Common myeloid progenitor, CD34-positive (primary cell): ENCODE measurements at places on chromosomes 2 and 18.

DNA sequence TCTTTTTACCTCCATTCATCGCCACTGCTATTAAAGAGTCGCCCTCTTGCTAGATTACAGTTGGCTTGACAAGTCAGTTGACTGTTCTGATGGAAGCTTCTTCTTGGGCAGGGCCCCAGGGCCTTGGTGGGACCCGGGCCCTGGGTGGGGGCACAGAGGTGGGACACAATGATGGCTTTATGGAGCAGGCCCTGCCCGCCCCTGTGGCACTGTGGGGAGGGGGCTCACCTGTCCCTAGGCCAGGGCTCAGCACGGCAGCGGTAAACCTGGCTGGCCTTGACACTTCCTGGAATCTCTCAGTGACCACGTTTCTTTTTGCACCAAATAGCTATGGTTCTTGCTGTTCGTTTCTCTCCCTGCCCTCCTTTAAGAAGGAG is 4.9 kb upstream of the HS6ST1 start:
- no peaks in the 10 kb centered on the region for H3K27me3 ChIP-seq
- no peaks in the 10 kb centered on the region for H3K36me3 ChIP-seq
- no peak overlapping the region for H3K4me3 ChIP-seq
- no peak overlapping the region for H3K27ac ChIP-seq
- no peaks in the 10 kb centered on the region for H3K4me1 ChIP-seq

GRCh38 chr2:47903781-47904490 is 2.4 kb downstream of the FBXO11 start:
- H3K27me3 ChIP-seq, result no peaks in the 10 kb centered on the region
- no peaks in the 10 kb centered on the region for H3K36me3 ChIP-seq
- H3K4me1 ChIP-seq, result peaks cover 22% of the 10 kb centered on the region
- H3K4me3 ChIP-seq, result peak overlapping the region; percentile 75
- H3K27ac ChIP-seq, result peak overlapping the region; percentile 87
- DNase-seq, result no peak

- H3K27me3 ChIP-seq, result no peaks in the 10 kb centered on the region
- DNase-seq, result peak; percentile 84
- H3K4me1 ChIP-seq, result peaks cover 14% of the 10 kb centered on the region
- H3K27ac ChIP-seq, result no peak overlapping the region
- H3K36me3 ChIP-seq, result no peaks in the 10 kb centered on the region
These were observed 49.2 kb upstream of the NXPH2 start for GRCh38 chr2:138829326-138829919.

GRCh38 chr2:174692256-174692919 is 71.9 kb downstream of the CHRNA1 start:
- H3K27me3 ChIP-seq, result peaks cover 9% of the 10 kb centered on the region
- no peaks in the 10 kb centered on the region for H3K36me3 ChIP-seq
- no peak overlapping the region for H3K4me3 ChIP-seq
- no peaks in the 10 kb centered on the region for H3K4me1 ChIP-seq

- no peak overlapping the region for H3K4me3 ChIP-seq
- no peaks in the 10 kb centered on the region for H3K4me1 ChIP-seq
- H3K36me3 ChIP-seq, result no peaks in the 10 kb centered on the region
- no peak overlapping the region for H3K27ac ChIP-seq
These were observed 70.4 kb downstream of the ALPK2 start for GRCh38 chr18:58558471-58558870.

- H3K27ac ChIP-seq, result no peak overlapping the region
- peaks cover 4% of the 10 kb centered on the region for H3K4me1 ChIP-seq
- DNase-seq, result no peak
- no peaks in the 10 kb centered on the region for H3K36me3 ChIP-seq
- H3K27me3 ChIP-seq, result no peaks in the 10 kb centered on the region
These were observed 36.7 kb downstream of the FAM117B start for GRCh38 chr2:202671317-202672035.

DNA sequence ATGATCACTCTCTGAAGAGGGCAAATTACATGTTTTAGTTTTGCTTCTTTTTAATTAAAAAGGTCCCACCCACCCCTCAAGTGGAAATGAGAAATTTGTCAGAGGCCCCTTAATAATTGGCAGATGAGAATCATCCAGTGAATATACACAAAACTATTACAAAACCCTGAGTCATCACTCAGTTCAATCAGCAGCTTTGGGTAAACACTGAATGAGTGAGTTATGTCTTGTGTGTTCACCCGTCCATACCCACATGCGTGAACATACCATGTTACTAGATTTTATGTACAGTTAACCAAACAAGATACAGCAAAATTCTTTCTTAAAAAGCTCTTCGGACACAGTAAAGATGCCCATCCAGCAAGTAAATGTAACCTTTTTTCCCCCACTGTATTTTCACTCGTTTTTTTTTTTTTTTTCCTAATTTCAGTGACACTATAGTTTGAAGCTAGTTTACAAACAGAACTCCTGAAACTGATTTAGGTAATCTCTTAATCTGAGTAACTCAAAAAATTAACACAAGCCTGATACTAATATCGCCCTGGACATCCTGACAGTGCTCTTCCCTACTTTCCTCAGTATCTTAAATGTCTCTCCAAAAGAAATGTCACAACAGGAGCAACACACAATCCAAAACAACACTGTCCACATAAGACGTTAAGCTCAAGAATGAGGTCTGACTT is 1.4 kb downstream of the PSME4 start:
- peak overlapping the region; percentile 95 for H3K4me3 ChIP-seq
- DNase-seq, result peak; percentile 69
- H3K27me3 ChIP-seq, result no peaks in the 10 kb centered on the region
- peak overlapping the region; percentile 97 for H3K27ac ChIP-seq
- peaks cover 21% of the 10 kb centered on the region for H3K4me1 ChIP-seq
- H3K36me3 ChIP-seq, result peaks cover 4% of the 10 kb centered on the region

DNA sequence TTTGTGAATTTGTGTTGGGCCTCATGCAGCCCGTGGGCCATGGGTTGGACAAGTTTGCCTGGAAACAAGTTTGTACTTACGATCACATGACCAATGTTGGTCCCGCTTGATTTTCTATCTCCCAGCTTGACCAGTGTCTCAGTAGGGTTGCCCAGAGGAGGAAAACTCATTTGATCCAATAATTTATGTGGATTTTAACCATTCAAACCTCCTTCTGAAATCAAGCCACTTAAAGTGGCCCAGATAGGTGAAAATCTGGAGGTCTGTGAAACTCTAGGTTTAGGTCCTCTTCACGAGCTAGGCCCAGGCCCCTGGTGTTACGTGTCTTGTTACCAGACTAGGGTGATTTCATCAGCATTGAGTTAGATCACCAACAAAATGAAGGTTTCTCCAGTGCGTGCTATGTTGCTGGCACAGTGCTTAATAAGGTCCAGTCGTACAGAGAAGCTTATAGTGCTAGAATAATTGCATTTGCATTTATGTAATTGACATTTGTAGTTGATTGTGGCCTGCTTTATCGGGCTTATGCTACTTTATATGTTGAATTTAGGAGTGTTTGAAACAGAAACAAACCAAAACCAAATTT is 4.4 kb downstream of the ACTR2 start:
- H3K36me3 ChIP-seq, result peaks cover 8% of the 10 kb centered on the region
- peak overlapping the region; percentile 44 for H3K27ac ChIP-seq
- DNase-seq, result peak; percentile 19
- peaks cover 7% of the 10 kb centered on the region for H3K4me1 ChIP-seq
- no peaks in the 10 kb centered on the region for H3K27me3 ChIP-seq

GRCh38 chr2:43223521-43224001 is 2.8 kb downstream of the ZFP36L2 start:
- peak overlapping the region; percentile 91 for H3K27ac ChIP-seq
- H3K4me1 ChIP-seq, result peaks cover 48% of the 10 kb centered on the region
- no peaks in the 10 kb centered on the region for H3K27me3 ChIP-seq
- peaks cover 46% of the 10 kb centered on the region for H3K36me3 ChIP-seq
- peak overlapping the region; percentile 97 for H3K4me3 ChIP-seq

DNA sequence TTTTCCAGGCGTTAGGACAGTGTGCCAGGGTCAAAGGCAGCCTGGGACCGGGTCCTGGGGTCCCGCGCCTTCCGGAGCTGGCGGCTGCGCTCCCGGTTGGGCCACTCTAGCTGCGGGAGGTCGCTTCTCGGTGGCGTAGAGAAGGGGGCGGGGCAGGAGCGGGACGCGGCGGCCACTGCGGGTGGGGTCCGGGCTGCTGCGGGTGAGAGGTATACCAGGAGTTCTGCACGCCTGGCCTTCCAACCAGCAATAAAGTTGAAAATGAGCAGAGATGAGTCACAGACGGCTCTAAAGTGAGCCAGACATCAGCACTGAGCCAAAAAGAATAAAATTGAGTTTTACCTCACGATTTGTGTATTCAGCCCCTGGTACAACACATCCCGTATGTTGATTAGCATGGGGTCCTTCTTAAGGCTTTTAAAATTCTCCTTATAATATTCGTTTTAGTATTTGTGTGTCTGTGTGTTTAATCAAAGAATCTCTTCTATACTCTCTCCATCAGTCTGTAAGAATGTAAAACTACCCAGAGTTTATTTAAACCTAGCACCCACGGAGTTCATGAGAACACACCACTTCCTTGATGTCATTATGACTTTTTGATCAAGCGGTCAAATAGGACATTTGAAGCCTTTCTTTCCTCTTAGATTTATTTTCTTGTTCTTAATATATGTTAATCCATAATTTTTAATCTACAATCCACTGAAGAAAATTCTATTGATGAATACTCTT is at the start of gene C1GALT1C1L:
C1GALT1C1L (minus strand) TSS at position 108 of the 729 bp plus-strand sequence; CDS start at position 1, 107 bp downstream.
- H3K4me1 ChIP-seq, result no peaks in the 10 kb centered on the region
- H3K4me3 ChIP-seq, result peak within 1 kb of the TSS; percentile 65
- peak; percentile 71 for DNase-seq
- no peaks in the 10 kb centered on the region for H3K36me3 ChIP-seq

DNA sequence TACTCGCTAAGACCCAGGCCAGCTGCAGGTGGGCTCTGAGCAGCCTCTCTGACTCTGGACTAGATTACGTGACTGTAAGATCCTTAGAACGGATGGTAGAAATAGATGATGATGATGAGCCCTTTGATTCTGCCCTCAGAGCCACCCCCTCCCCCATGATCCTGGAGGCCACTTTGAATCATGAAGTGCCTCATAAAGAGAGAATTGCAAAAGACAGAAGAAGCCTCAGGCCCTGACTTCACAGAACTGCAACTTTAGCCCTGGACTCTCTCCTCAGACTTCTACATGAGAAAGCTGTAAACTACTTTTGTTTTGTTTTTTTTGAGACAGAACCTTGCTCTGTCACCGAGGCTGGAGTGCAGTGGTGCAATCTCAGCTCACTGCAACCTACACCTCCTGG is 15.4 kb upstream of the TET3 start:
- no peak overlapping the region for H3K27ac ChIP-seq
- no peak for DNase-seq
- peaks cover 48% of the 10 kb centered on the region for H3K4me1 ChIP-seq
- no peaks in the 10 kb centered on the region for H3K27me3 ChIP-seq
- H3K4me3 ChIP-seq, result no peak overlapping the region

DNA sequence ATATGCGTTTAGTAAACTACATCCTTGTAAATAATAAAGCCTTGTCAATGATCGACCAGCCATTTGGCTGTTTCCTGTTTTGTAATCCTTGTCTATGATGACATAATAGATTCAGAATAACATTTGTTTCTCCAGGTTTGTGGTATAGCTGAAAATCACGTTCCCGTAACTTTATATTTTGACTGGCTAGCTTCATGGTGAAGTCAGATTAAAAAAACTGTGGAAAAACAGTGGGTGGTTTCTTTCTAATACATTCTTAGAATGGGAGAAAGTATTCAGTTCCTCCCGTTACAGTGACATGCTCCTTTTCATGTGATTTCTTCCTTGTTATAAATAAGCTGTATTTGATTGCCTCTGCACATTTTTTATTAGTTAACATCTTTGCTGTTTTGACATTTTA is 366.9 kb downstream of the NYAP2 start:
- no peaks in the 10 kb centered on the region for H3K4me1 ChIP-seq
- H3K27ac ChIP-seq, result no peak overlapping the region
- H3K36me3 ChIP-seq, result no peaks in the 10 kb centered on the region
- H3K27me3 ChIP-seq, result no peaks in the 10 kb centered on the region

DNA sequence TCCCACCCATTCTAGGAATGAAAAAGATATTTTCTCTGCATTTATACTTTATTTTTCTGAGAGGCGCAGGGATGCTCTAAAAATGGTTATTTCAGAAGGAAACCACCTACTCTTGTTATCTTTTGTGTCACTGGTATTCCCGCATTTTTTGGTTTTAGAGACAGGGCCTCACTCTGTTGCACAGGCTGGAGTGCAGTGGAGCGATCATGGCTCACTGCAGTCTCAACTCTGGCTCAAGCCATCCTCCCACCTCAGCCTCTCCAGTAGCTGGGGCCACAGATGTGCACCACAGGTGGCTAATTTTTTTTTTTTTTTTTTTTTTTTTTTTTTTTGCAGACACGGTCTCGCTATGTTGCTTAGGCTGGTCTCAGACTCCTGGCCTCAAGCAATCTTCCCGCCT is 135.9 kb downstream of the NCK2 start:
- H3K4me1 ChIP-seq, result no peaks in the 10 kb centered on the region
- H3K36me3 ChIP-seq, result peaks cover 26% of the 10 kb centered on the region
- H3K4me3 ChIP-seq, result no peak overlapping the region
- no peaks in the 10 kb centered on the region for H3K27me3 ChIP-seq
- no peak overlapping the region for H3K27ac ChIP-seq
- DNase-seq, result no peak

- no peaks in the 10 kb centered on the region for H3K4me1 ChIP-seq
- H3K4me3 ChIP-seq, result no peak overlapping the region
- no peak overlapping the region for H3K27ac ChIP-seq
- H3K36me3 ChIP-seq, result no peaks in the 10 kb centered on the region
- DNase-seq, result no peak
These were observed 172.6 kb downstream of the DPP4 start for GRCh38 chr2:161901460-161901859.

DNA sequence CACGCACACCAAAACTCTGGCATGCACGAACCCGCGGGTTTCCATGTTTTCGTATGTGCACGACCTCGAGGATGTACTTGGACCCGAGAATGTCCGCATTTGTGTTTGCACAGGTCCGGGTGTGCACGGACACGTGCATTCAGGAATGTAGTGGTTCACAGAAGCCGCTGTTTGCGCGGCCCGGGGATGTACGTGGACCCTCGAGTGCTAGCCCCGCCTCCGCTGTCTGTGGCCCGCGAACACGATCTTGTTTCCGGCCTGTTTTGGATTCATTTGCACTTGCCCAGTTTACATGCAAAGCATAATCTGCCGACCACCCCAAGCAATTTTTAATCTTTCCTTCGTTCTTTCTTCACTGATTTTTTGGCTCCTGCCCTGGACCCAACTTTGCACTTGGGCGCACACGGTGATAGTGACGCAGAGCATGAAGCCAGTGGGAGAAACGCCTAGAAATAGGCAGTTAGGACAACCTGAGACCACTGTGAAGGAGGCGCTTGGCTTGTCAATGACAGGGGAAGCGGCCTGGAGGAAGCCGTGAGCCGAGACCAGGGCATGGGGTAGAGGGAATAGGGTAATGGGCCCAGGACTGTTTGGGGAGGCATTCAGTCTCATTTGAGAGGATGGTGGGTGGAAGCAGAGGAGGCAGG is 45.4 kb upstream of the PTMA start:
- peak overlapping the region; percentile 65 for H3K4me3 ChIP-seq
- no peaks in the 10 kb centered on the region for H3K36me3 ChIP-seq
- peaks cover 45% of the 10 kb centered on the region for H3K4me1 ChIP-seq
- H3K27ac ChIP-seq, result no peak overlapping the region
- DNase-seq, result no peak

DNA sequence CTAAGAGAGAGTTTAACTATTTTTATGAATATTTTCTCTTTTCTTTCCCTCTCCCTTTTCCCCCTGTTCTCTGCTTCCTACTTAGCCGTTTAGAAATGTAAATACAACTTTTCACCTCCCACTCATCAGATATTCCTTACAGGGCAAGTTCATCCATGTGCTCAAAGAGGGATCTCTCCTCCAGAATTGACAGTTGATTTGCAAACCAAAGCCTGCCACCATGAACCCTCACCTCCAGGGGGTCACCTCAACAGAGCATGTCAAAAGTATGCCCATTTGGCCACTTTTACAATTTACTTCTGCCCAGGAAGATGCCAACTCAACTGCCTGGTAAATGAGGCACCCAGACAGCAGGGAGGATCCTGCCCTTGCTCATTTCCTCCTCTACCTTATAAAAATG is 149.2 kb upstream of the GYPC start:
- H3K4me1 ChIP-seq, result peaks cover 3% of the 10 kb centered on the region
- DNase-seq, result no peak
- H3K27ac ChIP-seq, result no peak overlapping the region
- no peaks in the 10 kb centered on the region for H3K36me3 ChIP-seq
